ENCODE measurements at places on chromosomes 5 and 9.
A peak's percentile ranks its signal among the peaks of the same experiment; 100 is the strongest.

- no peak for DNase-seq
These were observed 374.7 kb upstream of the WWC1 start for GRCh38 chr5:167916706-167917105.

DNA sequence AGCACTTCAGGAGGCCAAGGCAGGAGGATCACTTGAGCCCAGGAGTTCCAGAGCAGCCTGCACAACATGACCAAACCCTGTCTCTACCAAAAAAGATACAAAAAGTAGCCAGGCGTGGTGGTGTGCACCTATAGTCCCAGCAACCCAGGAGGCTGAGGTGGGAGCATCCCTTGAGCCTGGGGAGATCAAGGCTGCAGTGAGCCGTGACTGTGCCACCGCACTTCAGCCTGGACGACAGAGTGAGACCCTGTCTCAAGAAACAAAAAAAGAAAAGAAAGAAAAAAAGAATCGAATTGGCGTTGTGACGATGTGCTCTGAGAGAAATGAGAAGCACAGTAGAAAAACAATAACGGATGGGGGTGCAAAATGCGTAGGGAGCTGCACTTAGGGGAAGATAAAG, 101.4 kb downstream of the NDFIP1 start:
- no peak for DNase-seq

DNA sequence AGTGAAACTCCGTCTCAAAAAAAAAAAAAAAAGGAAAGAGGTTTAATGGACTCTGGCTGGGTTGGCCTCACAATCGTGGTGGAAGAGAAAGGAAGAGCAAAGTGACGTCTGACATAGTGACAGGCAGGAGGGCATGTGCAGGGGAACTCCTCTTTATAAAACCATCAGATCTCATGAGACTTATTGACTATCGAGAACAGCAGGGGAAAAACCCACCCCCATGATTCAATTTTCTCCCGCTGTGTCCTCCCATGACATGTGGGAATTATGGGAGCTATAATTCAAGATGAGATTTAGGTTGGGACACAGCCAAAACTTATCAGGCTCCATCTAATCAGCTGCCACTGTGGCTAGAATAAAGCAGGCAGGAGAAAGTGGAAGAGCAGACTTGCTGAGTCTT, 610.4 kb upstream of the NUDT12 start:
- DNase-seq, result no peak

GRCh38 chr5:174311531-174312269, 266.2 kb downstream of the NSG2 start:
- peak; percentile 59 for DNase-seq

DNA sequence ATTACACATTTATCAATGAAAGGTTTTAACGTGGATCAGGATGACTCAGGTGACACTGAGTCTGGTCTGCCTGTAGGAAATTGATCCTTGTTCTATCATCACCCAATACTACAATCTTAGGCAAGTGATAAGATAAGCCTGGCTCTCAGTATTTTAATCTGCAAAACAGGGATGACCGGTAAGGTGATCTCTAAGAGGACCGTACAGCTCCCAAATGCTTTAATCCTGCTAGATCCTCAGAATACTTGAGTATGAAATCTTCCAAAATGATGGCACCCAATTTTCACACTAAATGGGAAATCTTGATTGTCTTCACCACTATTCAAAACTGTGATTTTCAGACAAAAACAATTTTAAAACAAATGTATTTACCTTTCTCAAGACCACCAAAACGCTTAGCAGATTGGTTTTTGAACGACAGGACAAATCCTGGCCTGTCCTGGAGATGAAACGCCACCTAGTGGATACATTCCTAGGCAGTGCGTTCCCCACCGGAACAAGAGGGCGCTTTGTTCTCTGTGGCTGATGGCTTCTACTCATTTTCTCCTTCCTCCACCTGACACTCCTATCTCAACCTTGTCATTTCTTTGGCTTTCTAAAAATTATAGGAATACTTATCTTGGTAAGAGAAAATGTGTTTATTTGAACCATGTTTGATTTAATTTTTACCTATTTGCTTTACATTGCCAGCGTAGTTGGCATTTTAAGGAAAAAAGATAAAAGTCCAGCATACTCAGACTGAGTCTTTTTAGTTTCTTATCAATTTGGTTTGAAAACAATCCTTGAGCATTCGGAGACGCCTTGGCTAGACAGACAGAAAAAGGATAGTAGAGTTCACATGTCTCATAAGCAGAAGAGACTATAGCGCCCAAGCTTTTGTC, 41.2 kb upstream of the VCAN start:
- DNase-seq, result peak; percentile 45

DNA sequence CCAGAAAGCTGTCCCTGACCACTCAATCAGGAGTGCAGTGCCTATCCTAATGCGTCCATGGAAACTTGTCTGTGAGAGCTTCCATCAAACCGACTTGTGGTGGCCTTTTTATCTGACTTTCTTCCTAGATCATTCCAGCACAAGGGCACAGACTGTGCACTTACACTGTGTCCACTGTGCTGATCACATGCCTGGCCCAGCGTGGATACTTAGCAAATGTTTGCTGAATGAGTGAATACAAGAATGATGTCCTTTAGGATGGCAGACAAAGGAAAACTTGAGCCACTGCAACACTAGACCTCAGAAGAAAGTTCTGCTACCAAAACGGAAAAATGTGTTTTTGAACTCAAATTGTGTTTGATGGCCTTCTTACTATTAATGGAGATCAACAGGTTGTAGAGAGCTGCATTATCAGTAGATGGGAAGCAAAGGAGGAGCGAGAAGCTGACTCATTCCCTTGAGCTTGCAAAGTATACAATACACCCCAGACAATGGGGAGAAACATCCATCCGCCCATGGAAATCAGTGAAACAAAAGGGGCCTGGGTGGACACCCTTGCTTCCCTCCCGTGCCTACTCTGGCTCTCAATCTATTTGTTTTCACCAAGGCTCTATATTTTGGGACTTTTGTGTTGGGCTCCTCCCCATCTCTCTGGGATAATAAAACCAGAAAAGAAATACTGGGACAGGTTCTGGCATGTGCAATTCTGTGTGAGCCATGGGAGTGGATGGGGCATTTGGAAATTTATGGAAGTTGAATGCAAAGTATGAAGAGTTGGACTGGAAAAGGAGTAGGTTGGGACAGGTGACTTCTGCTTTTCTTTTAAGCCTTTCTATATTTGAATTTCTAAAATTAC, 76.2 kb upstream of the ZFAND5 start:
- no peak for DNase-seq

DNA sequence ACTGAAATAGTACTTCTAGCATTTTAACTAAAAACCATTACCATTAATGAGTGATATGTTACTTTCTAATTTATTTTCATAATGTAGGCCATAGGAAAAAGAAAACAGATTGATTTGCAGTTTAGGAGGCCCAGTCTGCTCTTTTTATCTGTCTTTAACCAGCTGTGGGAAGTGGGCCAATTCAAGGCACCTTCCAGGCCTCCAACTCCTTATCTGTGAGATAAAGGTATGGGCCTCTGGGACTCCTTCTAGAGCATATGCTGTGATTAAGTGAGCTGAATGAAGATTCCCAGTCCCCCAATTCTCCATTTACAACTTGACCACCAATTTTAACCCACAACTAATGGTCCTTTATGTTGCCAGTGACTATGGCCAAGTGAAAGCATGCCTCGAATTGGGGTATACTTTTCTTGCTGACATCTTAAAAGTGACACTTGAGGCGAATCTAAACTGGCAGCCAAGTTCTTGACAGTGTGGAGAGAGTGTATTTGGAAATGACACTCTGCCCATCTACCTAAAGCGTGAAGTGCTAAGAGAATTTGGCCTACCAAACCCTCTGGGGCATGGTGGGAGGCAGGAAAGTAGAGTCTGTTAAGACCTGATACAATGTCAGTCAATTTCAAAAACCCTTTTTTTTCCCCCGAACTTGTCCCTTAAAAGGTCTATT, 88.3 kb downstream of the PIK3R1 start:
- no peak for DNase-seq

- no peak for DNase-seq
These were observed 44.2 kb upstream of the MAST4 start for GRCh38 chr5:66551945-66552344.

DNA sequence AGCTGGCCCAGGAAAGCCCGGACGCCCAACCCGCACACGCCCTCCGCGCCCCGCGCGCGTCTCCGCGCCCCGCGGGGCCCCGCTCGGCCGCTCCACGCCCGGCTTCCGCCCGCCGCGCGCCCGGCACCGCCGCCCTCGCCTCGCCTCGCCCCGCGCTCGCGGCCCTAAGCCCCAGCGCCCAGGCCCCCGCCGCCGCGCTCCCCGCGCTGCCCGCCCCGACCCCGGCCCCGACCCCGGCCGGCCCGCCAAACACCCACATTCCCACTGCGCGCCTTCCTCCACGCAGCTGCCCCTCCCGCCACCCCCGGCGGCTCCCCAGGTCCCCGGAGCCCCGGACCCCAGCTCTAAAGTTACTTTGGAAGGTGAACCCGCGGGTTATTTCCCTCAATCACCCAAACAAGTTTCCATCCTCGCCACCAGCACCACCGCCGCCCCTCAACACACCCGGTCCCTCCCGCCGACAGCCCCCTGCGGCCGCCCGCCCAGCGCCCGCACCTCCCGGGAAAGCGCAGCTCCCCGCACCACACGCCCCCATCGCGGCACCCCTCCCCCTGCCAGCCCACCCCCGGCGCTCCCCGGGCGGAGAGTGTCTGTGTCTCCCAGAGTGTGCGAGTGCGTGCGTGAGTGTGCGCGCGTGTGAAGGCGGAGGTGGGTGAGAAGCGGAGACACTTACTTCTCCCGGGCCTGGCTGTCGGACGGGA, 439 bp downstream of the SSBP2 start:
- DNase-seq, result no peak

GRCh38 chr5:115320006-115320405, 23.6 kb upstream of the CCDC112 start:
- no peak for DNase-seq

- DNase-seq, result no peak
These were observed 12.2 kb upstream of the SPINK4 start for GRCh38 chr9:33227741-33228140.

DNA sequence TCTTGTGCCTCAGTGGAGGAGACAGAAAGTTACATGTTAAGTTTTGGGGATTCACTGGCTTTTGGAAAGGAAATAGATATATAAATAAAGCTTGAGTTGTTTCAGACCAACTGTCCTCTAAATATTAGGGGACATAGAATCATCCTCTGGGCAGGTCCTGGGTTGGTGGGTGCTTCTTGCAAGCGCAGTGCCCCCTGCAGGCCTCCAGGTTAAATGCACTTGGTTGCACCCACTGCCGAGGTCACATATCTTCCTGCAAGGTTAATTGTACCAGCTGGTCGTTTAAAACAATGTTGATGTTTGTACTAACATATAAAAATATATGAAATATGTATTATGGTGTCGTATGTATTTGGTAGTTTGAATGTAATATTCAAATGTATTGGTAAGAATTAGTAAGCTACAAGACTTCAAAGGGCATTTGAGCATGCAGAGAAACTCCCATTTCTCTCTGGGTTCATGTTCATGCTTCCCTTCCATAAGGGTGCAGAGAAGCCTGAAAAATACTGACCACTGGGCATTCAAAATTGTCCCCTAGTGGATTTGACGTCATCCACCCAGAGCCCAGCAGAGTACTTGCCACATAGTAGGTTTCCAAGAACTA, 87.0 kb downstream of the ZNF618 start:
- peak; percentile 44 for DNase-seq

GRCh38 chr9:76643399-76644117, 120.7 kb upstream of the PCA3 start:
- no peak for DNase-seq

DNA sequence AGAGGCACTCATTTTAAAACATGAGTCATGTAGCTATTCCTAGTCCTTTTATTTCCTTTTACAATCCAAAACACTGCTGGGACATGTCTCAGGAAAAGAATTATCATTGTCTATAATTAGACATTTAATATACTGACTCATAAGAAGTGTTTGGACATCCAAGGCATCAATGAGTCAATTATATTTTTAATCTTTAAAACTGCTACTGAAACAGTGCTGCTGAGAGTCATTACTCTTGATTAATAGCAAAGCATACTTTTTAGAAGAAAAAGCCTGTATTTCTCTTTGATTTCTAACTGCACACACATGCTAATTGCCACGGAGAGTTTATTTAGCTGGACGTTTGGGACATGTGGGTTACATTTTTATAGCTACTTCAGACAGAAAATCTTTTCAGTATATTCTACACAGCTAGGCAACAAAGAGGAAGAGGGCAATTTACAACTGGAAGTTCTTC, 1249.0 kb upstream of the CDH18 start:
- no peak for DNase-seq

GRCh38 chr5:172339264-172340180, 56.0 kb upstream of the UBTD2 start:
- no peak for DNase-seq

DNA sequence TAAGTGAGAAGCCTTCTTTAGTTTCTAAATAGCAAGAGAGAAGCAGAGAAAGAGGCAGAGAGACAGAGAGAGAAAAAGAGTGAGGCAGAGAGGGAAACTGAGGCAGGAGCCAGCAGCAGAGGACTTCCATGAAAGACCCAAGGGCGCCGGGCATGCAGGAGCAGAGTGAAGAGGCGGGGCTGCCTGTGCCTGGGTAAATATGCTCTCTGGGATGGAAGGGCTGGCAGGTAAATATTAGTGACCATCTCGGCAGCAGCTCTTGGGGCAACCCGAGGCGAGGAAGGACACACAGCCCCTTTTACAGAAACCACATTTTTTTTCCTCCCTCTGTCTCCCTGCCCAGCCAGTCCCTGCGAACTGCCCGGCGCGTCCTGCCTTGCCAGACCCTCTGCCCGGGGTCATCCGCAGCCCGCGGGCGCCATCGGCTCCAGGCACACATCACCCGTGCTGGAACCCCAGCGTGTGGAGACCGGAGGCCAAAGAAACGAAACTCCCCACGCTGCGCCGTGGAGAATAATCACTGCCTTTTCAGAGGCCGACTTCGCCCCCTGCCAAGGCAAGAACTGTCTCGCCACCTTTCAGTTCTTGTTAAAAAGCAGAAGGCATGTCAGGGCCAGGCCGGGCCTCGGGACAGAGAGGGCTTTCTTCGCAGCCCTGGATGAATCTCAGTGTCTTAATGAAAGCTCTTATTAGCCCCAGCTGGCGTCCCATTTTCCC, 61.3 kb downstream of the BOD1 start:
- no peak for DNase-seq

DNA sequence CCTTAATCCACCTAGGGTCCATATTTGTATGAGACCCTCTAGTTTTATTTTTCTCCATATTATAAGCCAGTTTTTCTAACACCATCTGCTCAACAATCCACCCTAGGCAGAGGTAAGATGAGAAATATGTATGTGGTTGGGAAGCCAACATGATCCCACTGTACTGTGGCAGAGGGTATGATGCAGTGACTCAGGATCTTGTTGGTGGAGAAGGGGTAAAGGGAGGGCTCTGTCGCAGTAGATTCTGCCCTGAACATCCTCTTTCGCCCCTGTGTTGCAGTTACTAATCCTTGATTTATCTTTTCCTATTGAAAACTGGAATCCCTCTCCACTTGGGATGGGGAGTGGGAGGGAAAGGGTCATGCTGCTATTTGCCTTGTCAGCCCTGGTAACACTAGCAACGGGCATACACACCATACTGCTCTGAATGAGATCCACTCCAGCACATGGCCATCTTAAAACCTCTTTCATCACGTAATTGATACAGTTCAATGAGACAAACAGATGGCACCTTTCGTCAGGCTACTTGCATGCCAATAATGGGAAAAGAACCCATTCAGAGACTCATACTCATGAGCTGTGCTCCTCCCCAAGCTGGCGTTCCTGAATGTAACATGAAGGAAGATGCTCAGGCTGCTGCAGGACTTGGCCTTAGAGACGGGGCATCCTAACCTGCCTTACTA, 63.0 kb downstream of the ADAMTS12 start:
- DNase-seq, result no peak

Measured in stimulated activated CD4-positive, alpha-beta T cell treated with anti-CD3 and anti-CD28 coated beads, Interleukin-1b, Interleukin-23, amount 100 ng/mL, for 48 hours (primary cell).